ENCODE measurements at places on chromosomes 2 and 18.

- no peak for DNase-seq
Observed at GRCh38 chr18:70290482-70291294, 1.8 kb downstream of the SOCS6 start.

DNA sequence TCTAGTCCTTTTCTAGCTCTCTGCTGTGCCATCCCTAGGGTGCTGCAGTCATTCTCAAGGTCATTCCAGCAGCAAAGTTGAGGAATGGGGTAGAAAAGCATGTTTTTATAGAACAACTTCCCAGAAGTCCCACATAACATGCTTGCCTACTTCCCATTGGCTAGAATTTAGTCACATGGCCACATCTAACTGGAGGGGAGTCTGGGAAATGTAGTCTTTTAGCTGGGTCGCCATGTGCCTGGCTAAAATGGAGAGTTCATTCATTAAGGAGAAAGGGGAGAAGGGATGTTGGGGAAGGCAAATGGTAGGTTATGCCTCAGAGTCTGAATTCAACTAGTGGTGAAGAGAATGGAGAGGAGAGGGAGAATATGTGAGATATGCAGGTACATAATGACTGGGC is 85.7 kb downstream of the SLC4A3 start:
- no peak for DNase-seq

DNA sequence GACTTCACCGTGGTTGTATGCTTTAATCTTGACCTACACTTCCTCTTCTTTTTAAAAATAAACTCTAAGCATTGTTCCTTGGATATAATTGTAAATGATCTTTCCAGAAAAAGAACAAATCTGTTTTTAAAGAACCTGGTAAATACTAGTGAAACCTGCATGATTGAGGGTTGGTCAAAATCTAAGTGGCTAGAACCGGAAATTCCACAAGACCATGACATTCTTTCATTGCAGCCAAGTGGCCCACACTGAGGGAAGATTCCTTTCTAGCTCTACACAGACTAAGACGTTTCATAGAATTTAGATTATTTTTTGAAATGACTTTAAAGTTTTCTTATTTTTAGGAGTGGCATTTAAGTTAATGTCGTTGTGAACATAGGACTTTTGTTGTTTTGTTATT is 356.7 kb downstream of the NYAP2 start:
- DNase-seq = no peak

GRCh38 chr2:55489467-55490062 is 30.0 kb upstream of the CFAP36 start:
- no peak for DNase-seq

- no peak for DNase-seq
Observed at GRCh38 chr18:2402084-2402483, 169.2 kb downstream of the METTL4 start.

GRCh38 chr2:217612920-217613319 is 389.9 kb downstream of the TNS1 start:
- no peak for DNase-seq

- no peak for DNase-seq
Observed at GRCh38 chr2:235037604-235038166, 85.9 kb downstream of the SH3BP4 start.

DNA sequence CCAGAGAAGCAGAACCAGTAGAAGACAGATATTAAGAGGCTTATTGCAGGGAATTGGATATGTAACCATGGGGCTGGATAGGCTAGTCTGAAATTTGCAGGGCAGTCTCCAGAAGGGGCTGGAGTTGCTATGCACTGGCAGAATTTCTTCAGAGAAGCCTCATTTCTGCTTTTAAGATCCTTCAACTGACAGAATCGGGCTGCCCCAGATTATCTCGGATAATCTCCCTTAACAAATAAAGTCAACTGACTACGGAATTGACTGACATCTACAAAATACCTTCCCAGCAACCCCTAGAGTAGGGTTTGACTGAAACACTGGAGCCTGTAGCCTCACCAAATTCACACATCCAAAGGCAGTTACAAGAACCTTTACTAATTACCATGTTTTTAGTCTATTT is 136.4 kb downstream of the SOCS6 start:
- no peak for DNase-seq

DNA sequence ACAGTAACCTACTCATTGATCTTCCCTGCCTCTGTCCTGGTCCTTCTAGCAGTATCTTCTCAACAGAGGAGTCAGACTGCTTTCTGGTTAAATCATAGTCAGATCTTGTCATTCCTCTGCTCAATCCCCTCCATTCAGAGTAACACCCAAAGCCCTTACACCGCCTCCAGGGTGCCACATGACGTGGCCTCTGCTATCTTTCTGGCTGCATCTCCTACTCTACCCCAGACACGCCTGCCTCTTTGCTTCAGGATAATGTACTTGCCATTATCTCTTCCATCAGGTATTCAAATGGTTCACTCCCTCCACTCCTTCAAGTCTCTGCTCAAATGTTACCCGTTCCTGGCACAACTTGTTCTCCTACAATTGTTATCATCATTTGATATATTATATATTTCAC is 36.3 kb upstream of the ACVR2A start:
- no peak for DNase-seq

GRCh38 chr2:167862782-167863181 is 384.6 kb downstream of the STK39 start:
- no peak for DNase-seq

- DNase-seq = no peak
Observed at GRCh38 chr18:12518326-12518725, 110.6 kb downstream of the PRELID3A start.

DNA sequence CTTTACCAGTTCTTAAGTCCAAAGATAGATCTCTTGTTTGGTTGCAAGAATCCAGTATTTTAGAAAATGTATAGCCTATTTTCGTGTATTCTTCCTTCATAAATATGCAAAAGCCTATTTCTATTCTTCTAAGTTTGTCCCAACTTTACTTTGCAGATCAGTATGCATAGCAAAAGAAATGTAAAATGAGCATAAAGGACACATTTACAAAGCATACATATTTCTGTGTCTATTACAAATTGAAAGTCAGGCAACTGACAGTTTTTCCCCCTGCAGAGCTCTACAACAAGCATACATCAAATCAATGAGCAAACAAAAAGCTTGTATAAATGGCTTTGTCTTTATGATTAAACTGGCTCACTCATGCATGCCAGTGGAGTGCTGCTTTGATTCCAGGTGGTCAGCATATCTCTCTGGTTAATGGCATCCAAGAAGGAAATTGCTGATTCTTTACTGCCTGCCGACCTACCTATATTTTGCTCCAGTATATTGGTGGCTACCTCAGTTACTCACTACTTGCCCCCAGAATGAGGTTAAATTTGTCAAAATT is 10.0 kb upstream of the VPS54 start:
- DNase-seq = no peak

DNA sequence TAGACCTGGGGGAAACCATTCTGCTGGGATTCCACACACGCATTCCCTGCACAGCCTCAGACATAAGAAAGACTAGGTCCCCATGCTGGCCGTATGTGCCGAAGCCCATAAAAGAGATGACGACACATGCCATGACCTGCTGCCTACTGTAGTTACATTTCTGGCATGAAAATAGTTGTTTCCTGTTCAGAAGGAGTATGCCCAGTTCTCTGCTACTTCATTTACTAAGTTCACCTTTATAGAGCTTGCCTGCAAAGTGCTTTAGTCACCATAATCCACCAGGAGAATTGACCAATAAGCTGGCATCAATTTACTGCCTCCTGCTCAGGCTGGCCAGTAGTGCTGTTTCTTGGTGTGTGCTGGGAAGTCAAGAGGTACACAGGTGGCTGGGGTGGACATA is 150.2 kb upstream of the ALPP start:
- DNase-seq = no peak

- DNase-seq = no peak
Observed at GRCh38 chr18:69996417-69996816, 48.7 kb upstream of the CD226 start.

GRCh38 chr2:229330952-229331351 is 59.9 kb upstream of the PID1 start:
- DNase-seq = no peak

GRCh38 chr2:203763241-203763937 is 57.0 kb downstream of the CD28 start:
- peak; percentile 47 for DNase-seq

GRCh38 chr2:98751748-98752147 is 20.8 kb upstream of the MGAT4A start:
- DNase-seq = no peak

GRCh38 chr18:58196164-58196563 is 152.1 kb downstream of the NEDD4L start:
- no peak for DNase-seq

- DNase-seq = no peak
Observed at GRCh38 chr18:3388980-3389379, 61.0 kb upstream of the TGIF1 start.

DNA sequence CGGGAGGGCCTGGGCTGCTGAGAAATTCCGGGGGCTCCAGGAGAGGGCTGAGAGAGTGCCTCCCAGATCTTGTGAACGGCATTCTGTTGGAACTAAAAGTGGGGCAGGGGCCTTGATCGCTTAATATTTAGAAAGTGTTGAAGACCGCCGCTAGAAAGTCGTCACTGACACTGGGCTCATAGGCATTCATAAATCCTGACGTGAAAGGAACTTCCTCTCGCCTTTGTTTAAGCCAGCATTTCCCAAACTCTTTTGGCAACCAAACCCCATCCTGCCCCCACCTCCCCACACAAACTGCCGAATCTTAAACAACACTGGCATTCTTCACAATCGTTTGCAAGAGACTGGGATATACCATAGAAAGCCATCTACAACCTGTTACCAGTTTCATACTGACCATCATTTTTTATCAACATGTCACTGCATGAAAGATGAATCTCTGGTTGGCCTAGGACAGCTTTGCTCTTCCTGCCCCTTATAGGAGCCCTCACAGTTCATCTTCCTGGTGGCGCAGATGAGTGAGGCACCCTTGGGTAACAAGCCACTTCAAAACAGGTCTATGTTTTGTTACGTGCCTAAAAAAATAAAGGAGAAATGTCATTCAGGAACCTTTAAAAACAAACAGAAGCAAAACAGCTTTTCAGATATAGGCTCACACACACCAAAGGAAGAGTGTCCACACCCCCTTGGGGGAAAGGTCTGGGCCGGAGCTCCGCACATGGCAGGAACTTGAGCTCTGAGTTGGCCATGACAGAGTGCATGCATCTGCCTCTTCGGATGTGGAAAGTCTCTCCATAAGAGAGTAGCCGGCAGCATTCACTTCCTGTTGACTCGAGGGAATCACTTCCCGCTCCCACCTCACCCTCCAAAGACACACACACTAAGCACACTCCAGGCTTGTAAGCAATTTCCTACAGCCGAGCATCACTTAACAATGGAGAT is 13.0 kb downstream of the MTERF4 start:
- DNase-seq = no peak

GRCh38 chr2:44389895-44390294 is 28.1 kb downstream of the CAMKMT start:
- no peak for DNase-seq

DNA sequence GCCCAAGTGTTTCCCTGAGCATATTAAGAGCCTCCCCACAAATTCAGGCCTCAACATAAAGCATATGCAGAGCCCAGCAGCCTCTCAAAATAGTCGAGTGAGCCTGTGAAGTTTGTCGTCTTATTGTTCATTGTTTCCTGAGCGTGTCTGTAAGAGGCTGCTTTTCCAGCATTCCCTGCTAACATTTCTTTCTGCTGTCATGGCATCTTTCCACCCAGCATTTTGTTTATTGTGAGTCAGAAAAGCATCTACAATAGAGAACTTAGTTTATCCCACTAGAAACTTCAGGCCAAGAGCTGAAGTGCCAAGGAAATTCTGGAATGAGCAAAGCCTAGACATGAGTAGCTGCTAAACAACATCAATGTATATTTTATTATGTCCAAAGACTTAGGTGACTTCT is 46.3 kb upstream of the STAM2 start:
- no peak for DNase-seq

DNA sequence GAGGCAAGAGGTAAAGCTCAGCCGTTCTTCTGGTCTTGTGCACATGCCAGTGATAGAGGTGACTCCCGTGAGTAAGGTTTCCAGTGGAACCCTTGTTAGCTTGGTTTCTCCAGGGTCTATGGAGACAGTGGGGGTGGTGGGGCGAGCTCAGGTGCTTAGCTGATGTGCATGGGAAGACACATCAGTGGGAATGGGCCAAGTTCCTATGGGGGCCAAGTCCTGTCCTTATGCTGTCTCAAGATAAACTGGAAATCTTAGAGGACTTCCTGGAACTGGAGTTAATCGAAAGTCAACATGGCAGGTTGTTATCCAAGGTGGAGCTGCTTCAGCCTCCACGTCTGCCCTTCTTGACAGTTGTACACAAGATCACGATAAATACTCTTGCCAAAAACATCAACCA is 130.1 kb upstream of the TMEM18 start:
- DNase-seq = no peak

GRCh38 chr2:232528746-232529460 is 2.9 kb downstream of the CHRND start:
- no peak for DNase-seq

- no peak for DNase-seq
Observed at GRCh38 chr18:75846321-75846720, 418.8 kb upstream of the SMIM21 start.

DNA sequence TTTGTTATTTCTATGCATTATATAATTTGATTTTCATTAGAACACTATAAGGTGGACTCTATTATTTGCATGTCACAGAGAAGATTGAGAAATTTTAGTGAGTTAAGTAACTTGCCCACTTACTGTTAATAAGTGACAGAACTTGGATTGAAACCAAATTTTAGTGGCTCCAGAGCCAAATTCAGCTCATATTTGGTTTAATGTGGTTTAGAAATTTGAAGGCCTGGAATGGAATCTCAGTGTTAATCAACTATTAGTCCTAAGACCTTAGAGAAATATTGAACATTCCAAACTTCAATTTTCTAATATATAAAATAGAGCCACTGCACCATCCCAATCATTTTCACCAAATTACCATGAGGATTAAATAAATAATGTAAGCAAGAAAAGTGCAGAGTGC is 281.6 kb downstream of the ZNF385B start:
- no peak for DNase-seq

DNA sequence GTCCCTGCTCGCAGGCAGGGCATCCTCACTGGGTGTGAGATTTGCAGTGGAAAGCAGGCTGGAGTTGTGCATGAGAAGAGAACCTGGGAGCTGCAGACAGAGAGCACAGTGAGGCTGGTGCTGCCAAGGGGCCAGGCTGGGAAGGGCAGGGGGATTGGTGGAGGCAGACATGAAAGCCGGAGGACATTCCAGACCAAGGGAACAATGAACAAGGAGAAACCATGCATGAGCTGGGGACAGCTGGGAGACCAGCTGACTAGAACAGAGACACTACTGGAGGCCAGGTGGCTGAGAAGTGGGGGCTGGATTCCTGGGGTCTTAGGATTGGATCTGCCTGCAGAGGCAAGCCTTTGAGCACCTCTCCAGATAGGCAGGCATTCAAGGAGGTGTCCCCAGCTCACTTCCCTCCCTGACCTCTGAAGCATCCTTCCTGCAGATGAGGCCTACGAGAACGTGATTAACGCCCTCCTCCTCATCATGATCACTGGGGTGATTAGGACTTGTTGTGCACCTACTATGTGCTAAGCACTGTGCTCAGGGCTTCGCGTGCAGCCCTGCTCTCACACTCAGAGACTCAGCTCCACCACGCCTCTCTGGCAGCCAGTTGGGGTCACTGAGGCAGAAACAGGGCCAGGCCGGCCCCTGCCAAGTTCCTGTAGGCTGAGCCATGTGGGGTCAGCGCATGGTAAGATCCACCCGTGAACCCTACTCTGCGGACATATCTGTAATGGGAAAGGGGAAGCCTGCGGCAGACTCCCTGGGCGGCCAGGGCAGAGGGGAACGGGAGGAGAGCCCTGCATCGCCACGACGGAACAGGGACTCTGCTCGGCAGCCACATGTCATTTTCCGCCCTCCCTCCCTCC is 74.8 kb upstream of the SLC66A3 start:
- DNase-seq = no peak
